ENCODE measurements at places on chromosomes 12 and 14.

- DNase-seq = no peak
Measured at GRCh38 chr12:68932128-68932960, 627 bp downstream of the CPM start.

- DNase-seq = no peak
Measured at GRCh38 chr14:24366413-24366720, 1.6 kb upstream of the NFATC4 start.

GRCh38 chr14:104665657-104666522 is 23.5 kb upstream of the INF2 start:
- no peak for DNase-seq

DNA sequence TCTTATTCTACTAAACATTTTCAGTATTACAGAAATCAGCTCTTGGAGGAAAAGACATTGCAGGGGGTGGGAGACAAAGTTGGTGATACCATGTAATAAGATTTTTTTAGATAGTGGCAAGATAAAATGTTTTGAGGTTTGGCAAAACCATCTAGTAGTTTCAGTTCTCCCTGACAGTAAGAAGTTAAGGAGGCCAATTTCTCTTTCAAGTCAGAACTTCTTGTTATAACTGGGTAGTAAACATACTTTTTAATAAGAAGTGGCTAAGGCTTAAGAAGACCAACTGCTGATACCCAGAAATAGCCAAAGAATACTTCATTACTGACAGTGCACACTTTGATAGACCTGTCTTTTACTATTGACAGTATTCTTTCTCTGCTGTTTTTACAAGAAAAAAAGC is 452.3 kb downstream of the DIO2 start:
- no peak for DNase-seq

DNA sequence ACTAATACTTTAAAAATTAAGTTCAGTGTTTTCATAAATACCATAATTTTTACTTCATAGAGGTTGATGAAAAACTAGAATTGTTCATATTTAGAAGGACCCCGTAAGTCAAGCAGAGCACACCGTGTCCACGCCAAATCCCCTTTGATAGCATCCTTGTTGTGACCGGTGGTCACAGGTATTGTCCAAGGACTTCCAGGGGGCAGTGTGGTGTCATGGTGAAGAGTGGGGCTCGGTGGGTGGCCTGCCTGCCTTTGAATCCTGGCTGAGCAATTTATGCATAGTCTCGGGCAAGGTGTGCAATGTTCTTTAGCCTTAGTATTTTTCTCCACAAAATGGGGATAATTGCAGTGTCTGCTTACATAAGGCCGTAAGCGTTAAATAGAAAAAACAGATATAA is 169.9 kb downstream of the KTN1 start:
- no peak for DNase-seq

DNA sequence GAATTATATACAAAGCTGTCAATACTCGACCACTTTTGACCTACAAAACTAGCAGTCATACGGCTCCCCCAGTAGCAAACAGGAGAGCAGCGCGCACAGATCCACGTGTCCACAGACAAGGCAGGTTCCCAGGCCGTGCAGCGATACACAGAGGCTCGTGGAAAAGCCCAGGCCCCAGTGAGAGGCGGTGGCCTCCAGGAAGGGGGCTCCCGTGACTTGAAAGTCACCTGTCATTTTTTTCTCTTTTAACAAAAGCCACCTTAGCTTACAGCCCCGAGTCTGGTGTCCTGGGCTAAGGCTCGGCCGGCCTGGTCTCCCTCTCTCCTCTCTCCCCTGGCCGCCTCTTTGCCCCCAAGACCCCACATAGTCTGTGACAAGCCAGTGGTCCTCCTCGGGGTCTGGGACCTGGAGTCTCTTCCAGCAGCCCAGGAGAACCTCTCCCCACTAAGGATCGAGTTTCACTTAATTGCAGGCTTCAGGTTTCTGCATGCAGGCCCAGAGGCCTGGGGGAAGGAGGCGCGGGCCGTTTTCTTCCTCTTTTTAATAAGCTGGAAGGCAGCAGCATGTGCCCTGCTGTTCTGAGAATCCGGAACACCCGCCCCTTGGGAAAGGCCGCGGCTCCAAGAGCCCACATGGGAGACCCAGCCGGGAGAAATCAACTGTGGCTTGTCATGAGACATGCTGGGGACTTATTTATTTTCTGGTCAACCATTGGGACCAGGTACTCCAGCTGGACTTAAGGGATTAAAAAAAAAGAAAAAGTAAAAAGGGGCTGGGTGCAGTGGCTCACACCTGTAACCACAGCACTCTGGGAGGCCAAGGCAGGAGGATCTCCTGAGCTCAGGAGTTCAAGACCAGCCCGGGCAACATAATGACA is 15.9 kb downstream of the NCOR2 start:
- DNase-seq = no peak

DNA sequence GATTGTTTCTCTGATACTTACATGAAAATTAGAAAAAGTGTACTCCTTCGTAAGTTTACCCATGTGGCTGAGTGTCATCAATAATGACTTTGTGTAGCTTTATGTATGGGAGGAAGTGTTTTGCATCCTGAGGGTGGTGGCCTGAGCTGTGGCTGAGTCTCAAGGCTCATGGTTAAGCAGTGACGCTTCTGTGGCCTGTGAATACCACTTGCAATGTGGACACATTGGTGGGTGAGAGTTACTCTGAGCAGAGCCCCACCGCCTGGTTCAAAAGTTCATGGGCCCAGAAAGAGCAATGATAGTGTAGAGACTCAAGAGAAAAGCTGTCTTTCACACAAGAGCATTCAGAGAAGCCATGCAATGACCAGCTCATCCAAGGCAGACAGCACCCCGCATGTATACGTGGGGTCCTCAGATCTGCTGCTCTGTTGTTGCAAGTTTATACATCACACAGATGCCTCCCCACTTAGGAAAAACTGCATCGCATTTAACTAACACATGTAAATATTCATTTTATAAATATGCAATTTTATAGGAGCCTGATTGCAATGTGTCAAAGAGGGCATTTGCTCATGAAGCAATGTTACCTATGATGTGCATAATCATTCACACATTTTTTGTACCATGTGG is 55.1 kb upstream of the FRMD6 start:
- no peak for DNase-seq

- no peak for DNase-seq
Measured at GRCh38 chr14:88668448-88669116, 105.7 kb downstream of the ZC3H14 start.

DNA sequence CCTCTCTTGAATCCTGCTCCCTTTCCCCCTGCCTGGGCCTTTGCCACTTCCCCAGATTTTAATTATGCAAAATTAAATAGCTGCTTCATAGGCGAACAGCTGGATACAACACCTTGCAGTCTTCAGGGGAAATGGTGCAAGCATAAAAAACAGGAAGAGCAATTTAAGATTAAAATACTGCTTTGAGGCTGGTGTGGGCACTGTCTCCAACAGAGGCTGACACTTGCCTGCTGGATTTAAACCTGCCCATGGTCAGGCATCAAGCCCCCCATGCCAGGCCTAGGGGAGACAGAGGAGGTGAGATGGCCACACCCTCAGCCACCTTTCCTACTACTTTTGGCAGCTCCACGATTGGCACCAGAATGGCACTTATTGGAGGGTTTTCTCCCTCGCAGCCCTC is 110.1 kb upstream of the DIO3 start:
- DNase-seq = no peak

DNA sequence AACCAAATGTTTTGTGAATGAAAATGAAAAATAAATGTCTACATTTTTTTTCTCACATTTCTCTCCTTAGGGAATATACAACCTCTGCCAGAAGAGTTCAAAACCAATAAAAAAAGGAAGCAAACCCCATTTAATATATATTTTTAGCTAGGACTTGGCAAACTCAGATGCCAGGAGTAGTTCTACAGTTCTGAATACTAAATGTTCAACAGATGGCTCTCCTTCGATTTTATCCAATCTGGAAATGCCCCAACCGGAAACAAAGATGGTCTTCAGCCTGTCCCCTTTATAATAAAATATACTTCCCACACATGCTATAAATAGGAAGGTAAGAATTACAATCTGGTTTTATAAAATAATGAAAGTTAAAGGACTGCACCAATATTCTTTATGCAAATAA is 330.4 kb downstream of the MDGA2 start:
- DNase-seq = no peak

- no peak for DNase-seq
Measured at GRCh38 chr12:31801872-31802271, 73.1 kb upstream of the AMN1 start.

DNA sequence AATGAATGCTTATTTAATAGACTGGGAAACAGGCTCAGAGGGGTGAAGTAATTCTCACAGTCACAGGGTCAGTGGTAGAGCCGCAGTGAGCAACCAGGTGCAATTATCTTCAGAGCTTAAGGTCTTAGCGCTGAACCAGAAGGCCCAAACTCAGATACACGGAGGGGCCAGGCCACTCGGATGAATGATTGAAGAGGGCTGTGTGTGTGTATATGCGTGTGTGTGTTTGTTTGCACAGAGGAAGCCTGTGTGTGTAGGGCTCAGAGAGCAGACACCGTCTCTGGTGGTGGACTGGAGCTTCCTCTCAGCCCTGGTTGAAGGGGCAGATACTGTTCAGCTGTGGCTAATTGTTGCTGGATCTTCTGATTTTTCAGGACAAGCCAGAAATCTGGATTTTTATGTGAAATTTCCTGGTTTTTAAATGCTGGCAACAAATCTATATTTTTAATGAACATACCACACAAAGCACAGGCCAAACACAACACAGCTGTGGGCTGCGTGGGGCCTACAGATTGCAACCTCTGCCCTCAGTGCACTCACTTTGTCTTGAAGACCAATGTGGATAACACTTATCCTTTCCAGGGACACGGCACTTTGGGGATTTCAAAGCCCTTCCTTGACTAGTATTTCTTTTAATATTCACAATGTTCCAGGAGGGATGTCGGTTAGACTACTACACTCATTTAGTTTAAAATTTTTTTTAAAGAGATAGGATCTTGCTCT is 94.5 kb upstream of the NRXN3 start:
- no peak for DNase-seq

- no peak for DNase-seq
Measured at GRCh38 chr14:59831121-59831730, 39.4 kb downstream of the RTN1 start.

DNA sequence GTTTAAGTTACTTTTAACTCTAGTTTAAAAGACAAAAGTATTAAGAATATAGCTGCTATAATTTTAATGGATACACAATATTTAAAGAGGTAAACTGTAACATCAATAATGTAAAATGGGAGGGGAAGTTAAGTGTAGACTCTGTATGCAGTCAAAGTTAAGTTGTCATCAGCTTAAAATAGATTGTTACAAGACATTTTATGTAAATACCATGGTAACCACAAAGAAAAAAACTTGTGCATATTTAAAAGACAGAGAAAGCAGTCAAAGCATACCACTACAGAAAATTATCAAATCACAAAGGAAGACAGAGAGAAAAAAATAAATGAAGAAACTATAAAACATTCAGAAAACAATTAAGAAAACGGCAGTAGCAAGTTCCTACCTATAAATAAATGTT is 73.3 kb downstream of the CEP128 start:
- DNase-seq = no peak

GRCh38 chr12:65854629-65855028 is 30.3 kb downstream of the HMGA2 start:
- DNase-seq = no peak

- no peak for DNase-seq
Measured at GRCh38 chr12:79778802-79779448, 88.2 kb upstream of the PAWR start.

DNA sequence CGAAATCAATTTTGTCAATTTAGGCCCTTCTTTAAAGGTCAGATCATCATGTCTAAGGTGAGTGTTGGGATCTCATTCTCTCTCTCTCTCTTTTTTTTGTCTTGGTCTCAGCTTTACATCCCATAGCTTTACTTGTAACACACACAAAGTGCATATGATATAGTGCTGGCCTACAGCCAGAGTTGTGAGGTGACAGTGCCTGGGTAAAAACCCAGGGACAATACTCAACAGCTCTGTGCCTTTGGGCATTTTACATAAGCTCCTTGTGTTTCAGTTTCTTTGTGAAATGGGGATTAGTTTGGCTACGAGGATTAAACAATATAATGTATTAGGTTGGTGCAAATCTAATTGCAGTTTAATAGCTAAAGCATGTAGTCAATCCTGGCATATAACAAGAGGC is 40.2 kb downstream of the GRIP1 start:
- no peak for DNase-seq
